ENCODE measurements at places on chromosomes 2 and 18.
A peak's percentile ranks its signal among the peaks of the same experiment; 100 is the strongest.

- DNase-seq, result no peak
These were observed 9.1 kb downstream of the MAT2A start for GRCh38 chr2:85547859-85548607.

- no peak for DNase-seq
These were observed 39.6 kb upstream of the TFCP2L1 start for GRCh38 chr2:121324601-121325000.

GRCh38 chr2:225532096-225532495, 132.6 kb downstream of the NYAP2 start:
- DNase-seq, result no peak

DNA sequence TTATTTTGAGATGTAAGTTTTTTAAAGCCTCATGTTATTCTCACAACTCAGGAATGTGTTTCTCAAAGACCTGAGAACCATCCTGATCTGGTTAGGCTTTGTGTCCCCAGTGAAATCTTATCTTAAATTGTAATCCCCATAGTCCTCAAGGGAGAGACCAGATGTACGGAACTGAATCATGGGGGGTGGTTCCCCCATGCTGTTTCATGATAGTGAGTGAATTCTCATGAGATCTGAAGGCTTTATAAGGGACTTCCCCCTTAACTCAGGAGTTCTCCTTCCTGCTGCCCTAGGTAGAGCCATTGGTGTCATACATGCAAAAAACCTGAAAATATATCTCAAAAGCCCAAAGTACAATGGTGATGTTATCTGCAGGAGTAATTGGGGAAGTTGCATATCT, 836.7 kb downstream of the CBLN2 start:
- no peak for DNase-seq

GRCh38 chr2:20065885-20066602, 14.6 kb upstream of the LAPTM4A start:
- DNase-seq, result no peak

DNA sequence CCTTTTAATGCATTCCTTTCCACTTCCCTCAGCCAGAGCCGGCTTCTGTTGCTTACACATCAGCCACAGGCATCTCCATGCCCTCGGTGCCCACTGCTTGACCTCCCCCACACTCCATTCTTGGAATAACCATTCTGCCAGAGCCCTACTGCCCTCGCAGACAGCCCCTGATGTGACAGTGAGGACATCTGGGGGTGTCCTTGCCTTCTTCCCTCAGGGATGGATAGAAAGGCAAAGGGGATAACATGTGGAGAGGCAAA, 6.4 kb upstream of the NPPC start:
- no peak for DNase-seq

DNA sequence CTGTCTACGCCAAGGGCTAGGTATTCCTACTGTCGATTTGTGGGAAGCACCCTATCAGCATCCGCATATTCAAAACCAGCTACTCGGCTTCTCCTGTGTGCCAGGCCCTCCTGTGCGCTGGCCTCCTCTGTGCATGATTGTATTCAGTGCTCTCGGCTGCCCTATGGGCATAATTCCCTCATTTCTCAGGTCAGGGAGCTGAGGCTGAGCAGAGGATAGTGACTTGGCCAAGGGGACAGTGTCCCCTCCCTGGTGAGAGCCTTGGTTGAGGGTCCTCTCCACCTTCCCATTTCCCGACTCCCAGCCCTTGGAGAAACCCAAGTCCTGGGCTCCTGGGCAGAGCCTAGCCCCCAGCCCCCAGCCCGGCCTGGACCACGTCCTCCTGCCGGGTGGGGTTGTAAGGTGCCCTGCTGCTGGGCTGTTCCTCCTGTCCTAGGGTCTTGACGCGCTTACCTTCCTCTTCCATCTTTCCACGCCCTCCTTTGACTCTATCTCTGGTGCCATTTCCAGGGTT, 6.3 kb upstream of the HS6ST1 start:
- DNase-seq, result no peak

DNA sequence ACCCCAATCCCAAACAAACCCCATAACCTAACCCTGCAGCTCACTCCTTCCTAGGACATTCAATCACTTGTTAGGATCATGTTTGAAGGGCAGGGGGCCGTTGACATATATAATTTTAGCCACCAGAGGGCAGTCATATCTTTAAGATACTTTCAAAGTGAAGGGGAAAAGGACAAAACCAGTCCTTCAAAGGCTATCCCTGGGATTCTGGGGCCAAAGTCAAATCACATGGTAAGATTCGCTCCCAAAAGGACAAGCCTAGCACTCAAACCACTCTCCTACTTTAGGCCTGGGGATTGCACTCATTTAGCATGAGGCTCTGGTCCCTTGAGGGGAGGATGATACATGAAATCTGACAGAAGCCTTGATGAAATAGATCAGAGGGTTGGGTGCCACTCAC, 44.6 kb downstream of the HAUS1 start:
- DNase-seq, result peak; percentile 15

DNA sequence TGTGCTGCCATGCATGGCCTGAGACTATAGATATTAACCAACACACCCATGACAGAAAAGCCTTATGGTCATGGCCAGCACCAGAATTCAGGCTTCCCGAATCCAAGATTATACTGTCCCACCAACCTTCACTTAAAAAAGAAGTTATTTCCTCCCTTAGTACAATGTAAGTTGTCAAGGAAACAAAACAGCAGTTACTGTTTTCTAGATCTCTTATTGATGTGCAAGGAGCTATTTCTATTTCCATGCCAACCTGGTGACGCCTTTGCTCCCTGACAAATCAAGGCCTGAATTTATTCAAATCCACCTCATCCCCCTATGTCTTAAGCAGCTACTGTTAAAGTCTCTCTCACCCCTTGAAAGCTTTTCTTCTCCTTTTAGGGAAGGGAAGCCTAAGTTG, 249.3 kb downstream of the ZNF521 start:
- DNase-seq, result no peak

GRCh38 chr2:215238485-215239098, 73.3 kb upstream of the ATIC start:
- no peak for DNase-seq

GRCh38 chr18:27656905-27657304, 471.8 kb upstream of the CHST9 start:
- no peak for DNase-seq

DNA sequence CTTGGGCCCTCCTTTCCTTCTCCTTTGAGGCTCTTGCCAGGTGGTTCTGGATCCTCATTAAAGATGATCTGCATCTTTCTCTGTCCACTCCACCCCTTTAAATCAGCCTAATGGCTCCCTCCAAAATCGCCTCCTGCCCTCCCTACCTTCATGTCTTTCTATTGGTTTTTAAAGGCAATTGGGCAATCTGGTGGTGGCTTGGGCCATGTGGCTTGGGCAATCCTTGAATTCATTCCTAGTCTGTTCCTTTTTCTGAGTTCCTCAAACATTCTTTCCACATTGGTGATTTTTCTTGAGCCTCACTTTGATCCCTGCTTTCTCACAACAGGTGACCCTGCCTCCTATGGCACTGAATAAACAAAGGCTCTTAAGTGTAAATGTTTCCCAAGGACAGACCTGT, 266.2 kb upstream of the REV1 start:
- no peak for DNase-seq

GRCh38 chr2:12554224-12555011, 162.3 kb upstream of the TRIB2 start:
- no peak for DNase-seq

DNA sequence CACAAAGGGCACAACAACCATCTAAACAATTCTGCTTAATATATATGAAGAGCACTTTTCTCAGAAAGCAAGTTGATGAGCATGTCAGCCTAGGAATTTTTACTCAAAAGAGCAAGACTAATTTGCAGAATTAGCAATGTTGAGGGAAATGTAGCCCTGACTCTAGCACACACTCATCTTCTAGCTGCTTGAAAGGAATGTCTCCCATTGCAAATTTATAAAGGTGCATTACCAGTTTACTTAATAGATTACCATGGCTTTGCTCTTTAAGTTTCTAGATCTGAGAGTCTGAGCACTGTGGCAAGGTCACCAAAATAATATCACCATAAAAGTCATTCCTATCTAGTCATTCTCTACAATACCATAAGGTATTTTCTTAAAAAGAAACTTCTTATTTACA, 40.8 kb downstream of the USP40 start:
- no peak for DNase-seq

- no peak for DNase-seq
These were observed 63.6 kb downstream of the ASXL2 start for GRCh38 chr2:25814681-25815080.

GRCh38 chr2:80621656-80622055, 317.1 kb upstream of the LRRTM1 start:
- DNase-seq, result no peak

DNA sequence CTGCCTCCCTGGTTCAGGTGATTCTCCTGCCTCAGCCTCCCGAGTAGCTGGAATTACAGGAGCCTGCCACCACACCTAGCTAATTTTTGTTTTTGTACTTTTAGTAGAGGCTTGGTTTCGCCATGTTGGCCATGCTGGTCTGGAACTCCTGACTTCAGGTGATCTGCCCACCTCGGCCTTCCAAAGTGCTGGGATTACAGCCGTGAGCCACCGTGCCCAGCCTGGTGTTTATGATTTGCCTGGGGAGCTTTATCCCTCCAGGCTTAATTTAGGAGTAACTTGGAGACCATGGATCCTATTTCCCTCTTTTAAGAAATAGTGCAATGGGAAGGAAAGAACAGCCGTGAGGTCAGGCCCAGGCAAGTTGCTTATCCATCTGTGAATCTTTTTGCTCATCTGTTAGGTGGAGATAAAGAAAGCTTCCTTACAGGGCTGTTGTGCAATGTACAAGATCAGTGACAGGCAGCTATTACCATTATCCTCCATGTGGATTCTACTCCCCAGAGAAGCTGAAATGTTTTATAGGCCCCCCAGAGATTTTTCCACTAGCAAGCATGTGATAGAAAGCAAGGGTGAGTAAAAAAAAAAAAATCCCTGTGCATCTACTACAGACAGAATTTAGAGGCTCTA, 104.9 kb upstream of the MGAT5 start:
- DNase-seq, result no peak

GRCh38 chr2:192119536-192119935, 75.2 kb downstream of the TMEFF2 start:
- DNase-seq, result no peak

DNA sequence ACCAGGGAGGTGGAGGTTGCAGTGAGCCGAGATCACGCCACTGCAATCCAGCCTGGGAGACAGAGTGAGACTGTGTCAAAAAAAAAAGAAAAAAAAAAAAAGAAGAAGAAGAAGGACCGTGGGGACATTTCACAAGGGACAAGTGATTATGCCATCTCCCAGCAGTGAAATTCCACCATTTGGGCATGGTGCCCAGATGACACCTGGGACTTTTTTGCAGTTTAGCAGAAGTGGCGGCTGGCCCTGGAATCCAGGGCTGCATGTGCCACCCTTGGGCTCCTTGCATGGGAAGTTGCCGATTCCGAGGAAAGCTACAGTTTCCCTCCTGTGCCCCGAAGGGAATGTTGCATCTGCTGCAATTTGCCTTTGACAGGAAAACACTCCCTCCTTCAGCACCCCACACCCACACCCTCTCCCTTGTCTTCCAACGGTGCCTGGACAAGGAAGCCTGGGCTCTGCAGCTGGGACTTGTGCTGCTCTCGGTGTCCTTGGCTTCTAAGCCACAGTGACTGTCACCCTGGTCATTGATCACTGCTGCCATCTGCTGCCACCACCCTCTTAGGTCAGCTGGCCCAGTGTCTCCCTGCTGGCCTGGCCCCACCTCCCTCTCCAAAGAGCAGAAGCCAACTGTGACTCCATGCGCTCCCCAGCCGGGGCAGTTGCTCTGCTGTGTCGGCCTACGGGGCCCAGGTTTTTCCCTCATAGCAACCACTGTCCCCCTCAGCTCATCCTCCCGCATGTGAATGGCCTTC, 56.4 kb upstream of the LRRC30 start:
- DNase-seq, result no peak

GRCh38 chr2:59314031-59314766, 1073.1 kb upstream of the FANCL start:
- no peak for DNase-seq

- peak; percentile 58 for DNase-seq
These were observed 296.5 kb downstream of the MTX2 start for GRCh38 chr2:176565641-176566323.

- DNase-seq, result no peak
These were observed 196.9 kb downstream of the INO80D start for GRCh38 chr2:205889114-205889513.

GRCh38 chr2:101179982-101180381, 28.8 kb upstream of the TBC1D8 start:
- DNase-seq, result no peak

- no peak for DNase-seq
These were observed 182.1 kb upstream of the ZEB2 start for GRCh38 chr2:144702051-144702450.

DNA sequence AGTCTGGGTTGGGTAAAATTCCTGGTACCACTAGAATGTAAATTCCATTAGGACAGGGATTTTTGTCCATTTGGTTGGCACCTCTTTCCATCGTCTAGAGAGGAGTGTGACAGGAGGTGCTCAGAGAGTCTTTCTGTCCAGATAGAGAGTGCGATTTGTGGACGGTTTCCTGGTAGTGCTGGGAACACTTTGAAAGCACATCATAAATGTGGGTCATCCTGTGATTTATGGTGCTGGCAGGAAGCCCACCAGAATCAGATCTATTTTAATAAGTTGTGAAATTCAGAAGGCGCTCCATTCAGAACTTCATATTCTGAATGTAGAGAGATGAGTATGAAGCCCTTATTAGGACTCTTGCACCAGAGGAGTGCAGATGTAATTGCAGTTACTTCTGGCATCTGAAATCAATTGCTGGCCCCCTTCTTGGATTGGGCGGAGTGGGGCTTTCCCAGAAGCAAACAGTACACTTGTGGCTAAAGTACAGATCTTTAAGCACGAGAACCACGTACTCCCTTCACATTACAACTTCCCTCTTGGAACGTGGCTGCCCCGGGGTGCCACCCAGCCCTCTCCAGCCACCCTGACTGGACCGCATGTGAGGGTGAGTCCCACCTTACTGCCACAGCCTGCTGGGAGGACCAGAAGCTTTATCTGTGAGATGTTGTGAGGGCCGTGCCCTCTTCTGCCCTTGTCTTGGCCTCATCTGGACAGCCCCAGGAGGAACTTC, 243.2 kb downstream of the MYO3B start:
- peak; percentile 23 for DNase-seq

- DNase-seq, result no peak
These were observed 7.7 kb upstream of the TTC39C start for GRCh38 chr18:24006712-24007313.

DNA sequence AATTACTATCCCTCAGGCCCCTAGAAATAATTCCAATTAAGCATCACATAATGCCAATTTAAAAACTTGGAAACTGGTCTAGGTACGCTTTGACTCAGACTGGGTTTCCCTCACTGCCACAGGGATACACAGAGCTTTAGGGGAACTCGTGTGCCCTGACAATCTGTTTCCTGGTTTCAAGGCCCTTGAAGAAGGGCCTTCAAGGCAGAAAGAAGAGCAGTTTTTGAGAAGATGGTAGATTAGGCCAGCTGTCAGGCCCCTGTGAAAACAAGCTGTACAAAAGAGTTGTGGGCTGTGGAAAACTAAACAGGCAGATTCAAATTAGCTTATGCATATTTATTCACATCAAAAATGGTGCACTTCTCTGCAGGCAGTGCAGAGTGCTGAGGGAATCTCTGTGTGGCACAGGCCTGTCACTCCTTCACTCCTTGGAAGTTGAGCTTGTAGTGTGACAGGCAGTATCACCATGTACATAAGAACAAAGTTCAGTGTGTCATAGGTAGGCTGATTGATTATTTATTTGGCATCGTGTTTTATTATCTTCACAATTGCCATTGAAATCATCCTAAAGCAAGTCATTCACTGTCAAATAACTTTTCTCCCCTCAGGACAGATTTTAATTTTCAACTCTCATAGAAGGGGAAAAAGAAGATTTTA, 614.4 kb upstream of the GYPC start:
- no peak for DNase-seq

GRCh38 chr2:239929504-239929903, 95.6 kb downstream of the NDUFA10 start:
- no peak for DNase-seq
